AG04450 (cell line): ENCODE measurements at places on chromosomes 6 and 20.

GRCh38 chr6:149212892-149213801 lies 104.4 kb upstream of the TAB2 start:
- no peak for DNase-seq

- DNase-seq, result peak; percentile 56
Measured at GRCh38 chr6:52512199-52512598, 64.7 kb downstream of the TRAM2 start.

DNA sequence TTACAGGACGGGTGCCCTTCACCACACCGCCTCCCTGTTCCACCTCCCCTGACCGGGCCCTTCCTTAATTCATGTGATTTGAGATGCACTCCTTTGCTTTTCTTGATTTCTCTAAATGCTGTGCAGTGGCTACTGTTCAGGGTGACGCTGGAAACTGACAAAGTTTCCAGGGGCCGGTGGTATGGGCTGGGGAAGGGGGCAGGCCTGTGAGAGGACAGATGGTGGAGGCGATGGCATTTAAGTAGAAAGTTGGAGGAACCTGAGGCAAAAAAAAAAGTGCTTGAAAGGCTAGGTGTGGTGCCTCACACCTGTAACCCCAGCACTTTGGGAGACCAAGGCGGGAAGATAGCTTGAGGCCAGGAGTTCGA lies 121.6 kb upstream of the RNF24 start:
- no peak for DNase-seq

DNA sequence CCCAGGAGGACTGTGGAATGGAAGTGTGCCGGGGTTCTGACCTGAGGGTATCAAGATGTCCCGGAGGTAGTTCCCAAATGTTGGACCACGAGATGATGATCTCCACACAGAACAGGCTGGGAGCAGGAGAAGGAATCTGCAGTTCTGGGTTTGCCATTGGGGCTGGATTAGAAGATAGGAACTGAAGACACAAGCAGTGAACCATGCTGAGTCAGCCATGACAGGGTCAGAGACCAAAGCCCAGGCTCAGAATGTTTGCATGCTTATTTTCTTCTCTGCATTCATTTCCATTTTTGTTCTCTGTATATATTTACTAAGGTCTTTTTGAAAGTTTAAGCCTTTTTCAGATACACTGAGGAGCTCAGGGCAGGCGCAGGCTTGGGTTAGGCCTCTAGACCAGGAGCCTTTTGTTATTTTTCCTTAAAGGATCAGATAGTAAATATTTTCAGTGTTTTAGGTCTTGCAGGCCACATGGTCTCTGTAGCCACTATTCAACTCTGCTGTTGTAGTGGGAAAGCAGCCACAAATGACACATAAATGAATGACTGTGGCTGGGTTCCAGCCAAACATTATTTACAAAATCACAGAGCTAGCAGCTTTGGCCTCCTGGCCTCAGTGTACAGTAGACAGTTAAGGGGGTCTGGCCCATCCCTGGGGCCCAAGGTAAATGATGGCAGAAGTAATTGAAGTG lies 28.5 kb downstream of the SLC35D3 start:
- DNase-seq, result no peak

- DNase-seq, result peak; percentile 64
Measured at GRCh38 chr6:80547827-80548226, 441.4 kb downstream of the BCKDHB start.

GRCh38 chr6:34225551-34225950 lies 11.1 kb upstream of the HMGA1 start:
- DNase-seq, result no peak

DNA sequence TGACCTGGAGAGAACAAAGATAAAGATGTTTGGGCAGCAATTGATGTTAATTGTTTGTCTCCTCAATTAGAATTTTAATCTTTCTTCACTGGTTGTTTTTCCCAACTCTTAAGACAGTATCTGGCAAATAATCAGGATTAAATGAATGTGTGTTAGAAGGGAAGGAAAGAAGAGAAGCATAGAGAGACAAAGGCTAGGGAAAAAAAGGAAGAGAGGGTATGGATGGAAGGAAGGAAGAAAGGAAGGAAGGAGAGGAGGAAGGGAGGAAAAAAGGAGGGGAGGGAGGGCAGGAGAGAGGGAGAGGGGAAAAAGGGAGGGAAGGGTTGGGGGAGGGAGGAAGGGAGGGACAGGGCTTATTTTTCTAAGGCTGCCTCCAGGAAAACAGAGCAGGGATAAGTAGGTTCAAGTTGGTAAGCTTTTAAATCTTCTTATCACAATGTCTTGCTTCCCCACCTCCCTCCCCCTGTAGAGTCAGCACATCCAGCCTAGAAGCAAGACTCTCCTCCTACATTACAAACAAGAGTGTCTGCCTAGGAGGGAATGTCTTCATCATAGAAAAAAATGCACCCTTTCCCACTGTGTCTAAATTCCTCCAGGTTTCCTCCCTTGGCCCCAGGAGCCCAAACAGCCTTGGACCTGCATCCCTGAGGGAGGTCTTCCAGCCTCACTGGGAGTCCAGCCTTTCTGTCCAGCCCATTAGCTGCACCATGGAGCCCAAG lies 447.8 kb upstream of the JARID2 start:
- no peak for DNase-seq

- no peak for DNase-seq
Measured at GRCh38 chr6:168039849-168040248, 39.2 kb downstream of the FRMD1 start.

DNA sequence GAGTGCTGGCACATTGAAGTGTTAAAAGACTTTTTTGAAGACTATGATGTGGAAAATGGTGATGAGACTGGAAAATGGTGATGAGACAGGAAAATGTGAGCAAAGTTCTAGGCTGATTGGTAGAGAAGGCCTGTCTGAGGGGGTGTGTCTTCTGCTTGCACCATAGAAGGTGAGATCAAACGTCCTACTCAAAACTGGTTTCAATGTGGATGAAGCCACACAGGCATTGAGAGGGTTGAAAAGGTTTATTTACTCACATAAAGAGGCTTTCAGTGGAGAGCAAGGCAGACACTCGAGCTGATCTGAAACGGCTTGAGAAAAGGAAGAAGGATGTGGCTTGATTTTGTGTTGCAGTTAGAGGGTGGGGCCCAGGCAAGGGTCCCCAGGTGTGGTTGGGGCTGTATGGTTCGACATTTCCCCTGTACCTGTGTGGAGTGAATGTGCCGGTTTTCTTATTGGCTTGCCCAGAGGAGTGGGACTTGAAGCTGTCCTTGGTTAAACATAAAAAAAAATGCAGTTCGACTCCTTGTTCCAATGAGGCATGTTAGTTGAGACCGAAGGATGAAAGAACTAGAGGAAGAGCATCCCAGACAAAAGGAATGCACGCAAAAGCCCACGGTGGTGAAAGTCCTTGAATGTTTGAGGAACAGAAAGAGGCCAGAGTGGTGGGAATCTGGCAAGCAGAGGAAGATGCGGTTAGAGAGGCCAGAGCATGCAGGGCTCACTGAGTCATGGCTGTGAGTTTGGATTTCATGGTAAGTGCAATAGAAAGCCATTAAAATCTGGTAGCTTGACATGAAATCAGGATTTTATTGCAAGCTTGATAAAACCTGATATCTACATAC lies 172.3 kb downstream of the EPM2A start:
- DNase-seq, result no peak
